ENCODE measurements at places on chromosomes 4 and X. TPM values are rescaled to one million over a fixed set of nuclear protein-coding genes. Genes with fewer than 3 reads are reported as not detected.

The CENPVL2 gene
- not detected for total RNA-seq

DNA sequence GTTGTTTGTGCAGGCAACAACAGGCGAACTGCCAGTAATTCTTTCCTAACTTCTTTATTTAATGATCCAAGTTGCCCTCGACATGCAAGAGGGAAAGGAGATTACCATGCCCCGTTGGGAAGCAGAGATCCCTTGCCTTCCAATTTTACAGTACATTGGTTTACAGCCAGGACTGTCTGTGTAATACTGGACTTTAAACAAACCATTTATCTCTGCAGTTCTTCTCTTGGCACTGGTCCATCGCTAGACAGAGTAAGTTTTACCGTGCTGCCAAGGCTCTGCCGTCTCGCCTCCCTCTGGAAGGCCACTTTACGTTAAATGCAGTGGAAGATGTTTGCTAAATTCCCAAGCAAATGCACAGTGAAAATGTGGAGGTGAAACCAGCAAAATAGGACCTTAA lies 660.3 kb upstream of the PRKX start:
- no peak overlapping the region for H3K4me3 ChIP-seq
- H3K27ac ChIP-seq, result no peak overlapping the region
- no peaks in the 10 kb centered on the region for H3K36me3 ChIP-seq

DNA sequence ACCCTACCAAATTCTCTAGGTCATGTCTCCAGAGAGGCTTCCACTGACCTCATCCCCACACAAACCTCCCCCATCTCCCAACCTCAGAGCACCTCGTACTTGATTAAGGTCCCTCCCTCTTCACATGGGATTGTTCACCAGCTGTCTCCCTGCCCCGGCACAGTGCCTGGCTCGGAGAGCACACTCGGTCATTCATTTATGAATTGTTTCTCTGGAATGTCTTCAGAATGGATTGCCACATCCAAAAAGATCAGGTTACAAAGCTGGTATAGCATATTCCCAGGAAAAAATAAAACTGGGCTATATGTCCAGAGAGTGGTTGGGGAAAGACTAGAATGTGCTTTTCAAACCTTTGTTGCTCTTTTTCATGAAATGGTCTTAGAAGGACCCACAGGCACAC lies 21.6 kb downstream of the JAKMIP1 start:
- H3K4me3 ChIP-seq, result no peak overlapping the region
- no peak for DNase-seq
- peaks cover 21% of the 10 kb centered on the region for H3K4me1 ChIP-seq
- peaks cover 23% of the 10 kb centered on the region for H3K27me3 ChIP-seq
- H3K27ac ChIP-seq, result no peak overlapping the region

- H3K27me3 ChIP-seq, result no peaks in the 10 kb centered on the region
- H3K4me3 ChIP-seq, result no peak overlapping the region
- H3K36me3 ChIP-seq, result no peaks in the 10 kb centered on the region
Measured at GRCh38 chr4:94491322-94491721, 39.6 kb downstream of the PDLIM5 start.

The ASB11 gene
- not detected for total RNA-seq

GRCh38 chr4:16051132-16051531 lies 32.7 kb downstream of the PROM1 start:
- H3K4me1 ChIP-seq, result peaks cover 3% of the 10 kb centered on the region
- H3K4me3 ChIP-seq, result no peak overlapping the region
- DNase-seq, result no peak
- H3K36me3 ChIP-seq, result no peaks in the 10 kb centered on the region

- no peak for DNase-seq
- H3K27ac ChIP-seq, result no peak overlapping the region
- H3K27me3 ChIP-seq, result no peaks in the 10 kb centered on the region
- no peak overlapping the region for H3K4me3 ChIP-seq
- no peaks in the 10 kb centered on the region for H3K4me1 ChIP-seq
- H3K36me3 ChIP-seq, result no peaks in the 10 kb centered on the region
Measured at GRCh38 chr4:84235126-84235944, 263.8 kb downstream of the NKX6-1 start.

- DNase-seq, result no peak
- no peaks in the 10 kb centered on the region for H3K27me3 ChIP-seq
- no peak overlapping the region for H3K27ac ChIP-seq
Measured at GRCh38 chr4:138263247-138263816, 21.2 kb upstream of the SLC7A11 start.

DNA sequence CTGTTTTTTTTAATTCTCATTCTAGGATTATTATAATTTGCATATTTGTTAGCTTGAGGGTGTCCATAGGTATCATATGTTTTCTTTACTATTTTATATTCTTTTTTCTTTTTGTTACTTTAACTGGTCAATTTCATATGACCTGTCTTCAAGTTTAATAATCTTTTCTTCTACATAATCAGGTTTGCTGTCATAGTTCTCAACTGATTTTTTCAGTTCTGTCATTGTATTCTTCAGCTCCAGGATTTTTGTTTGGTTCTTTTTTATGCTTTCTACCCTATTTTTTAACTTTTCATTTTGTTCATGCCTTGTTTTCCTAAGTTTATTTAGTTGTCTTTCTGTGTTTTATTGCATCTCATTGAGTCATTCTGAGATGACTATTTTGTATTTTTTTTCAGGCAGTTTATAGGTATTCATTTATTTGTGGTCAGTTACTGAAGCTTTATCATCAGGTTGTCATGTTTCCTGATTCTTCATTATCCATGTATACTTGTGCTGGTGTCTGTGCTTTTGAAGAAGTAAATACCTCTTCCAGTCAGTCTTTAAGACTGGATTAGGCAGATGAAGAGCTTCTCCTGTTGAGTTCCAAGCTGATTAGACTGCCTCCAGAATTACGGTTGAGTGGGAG lies 220.3 kb upstream of the VEGFC start:
- no peaks in the 10 kb centered on the region for H3K27me3 ChIP-seq
- no peaks in the 10 kb centered on the region for H3K4me1 ChIP-seq
- H3K27ac ChIP-seq, result no peak overlapping the region
- no peaks in the 10 kb centered on the region for H3K36me3 ChIP-seq
- DNase-seq, result no peak
